Lower lobe of right lung (tissue), 2 donors: ENCODE measurements at places on chromosomes 3 and 15. TPM values are rescaled to one million over a fixed set of nuclear protein-coding genes. Genes with fewer than 3 reads are reported as not detected.

DNA sequence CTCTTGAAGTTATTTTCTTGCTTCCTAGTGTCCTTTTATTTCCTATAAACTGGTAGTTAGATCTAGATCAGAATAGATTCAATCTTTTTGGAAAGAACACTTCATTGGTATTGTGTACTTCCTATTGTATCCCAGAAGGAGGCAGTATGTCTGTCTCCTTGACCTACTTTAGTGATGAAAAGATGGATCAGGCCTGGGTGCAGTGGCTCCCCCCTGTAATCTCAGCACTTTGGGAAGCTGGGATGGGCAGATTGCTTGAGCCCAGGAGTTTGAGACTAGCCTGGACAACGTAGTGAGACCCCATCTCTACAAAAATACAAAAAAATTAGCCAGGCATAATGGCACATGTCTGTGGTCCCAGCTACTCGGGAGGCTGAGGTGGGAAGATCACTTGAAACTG, 12.0 kb downstream of the BSN start:
- no peak for DNase-seq

DNA sequence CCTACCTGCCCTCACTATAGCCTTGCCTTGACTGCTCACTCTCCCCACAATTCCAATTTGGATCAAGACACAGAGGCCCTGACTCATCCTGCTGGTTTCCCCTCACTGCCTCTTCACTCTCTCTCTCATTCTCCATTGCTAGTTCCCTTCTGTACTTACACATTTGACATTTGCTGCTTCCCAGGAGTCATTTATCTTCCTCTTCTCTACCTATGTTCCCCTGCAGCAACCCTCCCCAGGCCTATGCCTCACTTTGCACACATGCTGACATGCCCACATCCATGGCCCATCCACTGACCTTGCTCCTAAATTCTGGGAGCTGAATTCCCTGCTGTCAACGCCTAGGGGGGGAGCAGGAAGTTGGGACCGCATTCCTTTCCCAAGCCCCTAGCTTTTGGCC, 82.2 kb downstream of the SRGAP3 start:
- DNase-seq = no peak

GRCh38 chr3:38994251-38994650, 57.5 kb downstream of the SCN11A start:
- DNase-seq = no peak

- DNase-seq = peak; percentile 50
These were observed 23.4 kb downstream of the PXK start for GRCh38 chr3:58356054-58356453.

GRCh38 chr3:4564928-4565586, 71.9 kb downstream of the ITPR1 start:
- DNase-seq = no peak

DNA sequence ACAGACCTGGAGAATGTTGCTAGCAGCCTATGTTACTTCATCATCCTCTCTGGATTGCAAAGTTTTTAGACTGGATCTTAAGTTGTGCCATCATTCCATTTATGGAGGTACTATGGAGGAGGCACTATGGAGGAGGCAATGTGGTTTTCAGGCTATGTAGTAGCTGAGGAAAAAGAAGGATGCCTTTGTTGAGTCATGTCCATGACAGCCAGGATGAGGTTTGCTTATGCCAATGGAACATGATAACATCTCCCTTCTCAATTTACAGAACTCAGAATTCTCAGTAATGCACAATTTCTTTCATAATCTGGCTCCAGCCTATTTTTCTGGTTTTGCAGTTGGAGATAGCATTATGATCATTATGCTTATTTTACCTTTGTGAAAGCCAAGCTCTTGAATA, 65.9 kb upstream of the TMEM108 start:
- no peak for DNase-seq

- no peak for DNase-seq
These were observed 5.8 kb downstream of the EFCC1 start for GRCh38 chr3:129006864-129007263.

- DNase-seq = peak; percentile 39
These were observed 31.8 kb downstream of the TKT start for GRCh38 chr3:53224026-53224425.

- DNase-seq = no peak
These were observed 118.0 kb downstream of the IQCH start for GRCh38 chr15:67372543-67372942.

DNA sequence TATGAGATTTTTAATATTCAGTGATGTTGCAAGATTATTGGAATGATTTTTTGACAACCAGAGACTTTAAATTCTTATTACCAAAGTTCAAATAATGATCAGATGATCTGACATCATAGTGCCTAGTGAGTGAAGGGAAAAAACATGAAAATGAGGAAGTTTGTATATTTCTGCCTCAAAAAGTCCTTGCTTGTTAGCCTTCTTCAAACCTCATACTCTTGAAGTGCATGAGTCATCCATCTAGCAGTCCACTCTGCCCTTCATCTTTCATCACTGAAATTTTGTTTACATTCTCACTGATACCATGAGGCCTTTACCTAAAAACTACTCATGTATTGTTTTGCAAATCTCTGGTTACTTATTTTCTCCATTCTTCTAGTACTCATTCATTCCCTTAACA, 23.9 kb upstream of the OR5H6 start:
- DNase-seq = no peak

GRCh38 chr3:73299184-73299691, 237.8 kb downstream of the EBLN2 start:
- no peak for DNase-seq

DNA sequence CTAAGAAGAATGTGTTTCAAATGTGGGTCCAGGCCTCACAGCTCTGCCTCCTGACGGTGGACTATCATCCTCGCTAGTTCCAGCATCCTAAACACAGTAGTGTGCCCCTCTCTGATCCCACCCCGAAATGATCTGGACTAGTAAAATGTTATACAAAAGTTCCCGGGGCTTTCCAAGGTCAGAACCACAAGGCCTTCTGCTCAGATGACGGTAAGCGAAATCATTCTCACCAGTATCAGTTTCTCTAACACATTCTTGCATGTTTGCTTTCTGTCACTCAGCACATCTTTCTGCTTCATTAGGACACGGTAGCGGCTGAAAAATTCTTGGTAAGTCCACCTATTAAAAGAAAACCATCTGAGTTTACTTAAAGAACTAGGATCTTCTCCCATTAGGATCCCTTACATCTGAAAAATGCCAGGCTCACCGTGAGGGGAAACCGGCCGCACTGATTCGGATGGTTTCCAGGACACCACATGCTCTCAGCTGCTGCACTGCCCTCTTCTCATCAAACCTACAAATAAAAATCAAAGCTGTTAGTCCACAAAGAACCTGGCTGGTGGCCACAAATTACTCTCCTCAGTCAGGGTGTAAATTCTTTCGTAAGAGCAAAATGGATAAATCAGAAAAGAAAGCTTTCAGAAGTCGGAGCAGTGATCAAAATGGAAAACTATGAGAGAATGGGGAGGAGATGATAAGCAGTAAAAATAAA, 83.9 kb upstream of the MYO5C start:
- DNase-seq = no peak

DNA sequence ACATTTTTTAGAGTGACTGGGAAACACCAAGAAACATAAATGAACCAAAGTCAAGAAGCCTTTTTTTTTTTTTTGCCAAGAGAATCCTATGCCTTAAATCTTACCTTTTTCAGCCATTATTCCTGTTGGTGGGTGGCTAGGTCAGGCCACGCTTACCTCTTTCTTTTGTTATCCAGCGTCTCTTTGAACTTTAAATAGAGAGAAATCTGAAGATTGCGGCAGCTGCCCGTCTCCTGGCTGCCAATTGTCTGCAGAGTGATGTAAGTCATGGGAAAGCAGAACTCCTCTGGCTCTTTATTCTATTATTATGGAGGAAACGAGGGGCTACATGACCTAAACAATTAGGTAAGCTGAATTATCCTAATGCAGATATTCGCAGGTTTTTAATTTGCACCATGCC, at the start of gene STRIT1:
TSS of gene STRIT1 (minus strand) at position 168 of the 400 bp plus-strand sequence.
- no peak for DNase-seq

- DNase-seq = no peak
These were observed 232.8 kb upstream of the BHLHE40 start for GRCh38 chr3:4746241-4746958.

DNA sequence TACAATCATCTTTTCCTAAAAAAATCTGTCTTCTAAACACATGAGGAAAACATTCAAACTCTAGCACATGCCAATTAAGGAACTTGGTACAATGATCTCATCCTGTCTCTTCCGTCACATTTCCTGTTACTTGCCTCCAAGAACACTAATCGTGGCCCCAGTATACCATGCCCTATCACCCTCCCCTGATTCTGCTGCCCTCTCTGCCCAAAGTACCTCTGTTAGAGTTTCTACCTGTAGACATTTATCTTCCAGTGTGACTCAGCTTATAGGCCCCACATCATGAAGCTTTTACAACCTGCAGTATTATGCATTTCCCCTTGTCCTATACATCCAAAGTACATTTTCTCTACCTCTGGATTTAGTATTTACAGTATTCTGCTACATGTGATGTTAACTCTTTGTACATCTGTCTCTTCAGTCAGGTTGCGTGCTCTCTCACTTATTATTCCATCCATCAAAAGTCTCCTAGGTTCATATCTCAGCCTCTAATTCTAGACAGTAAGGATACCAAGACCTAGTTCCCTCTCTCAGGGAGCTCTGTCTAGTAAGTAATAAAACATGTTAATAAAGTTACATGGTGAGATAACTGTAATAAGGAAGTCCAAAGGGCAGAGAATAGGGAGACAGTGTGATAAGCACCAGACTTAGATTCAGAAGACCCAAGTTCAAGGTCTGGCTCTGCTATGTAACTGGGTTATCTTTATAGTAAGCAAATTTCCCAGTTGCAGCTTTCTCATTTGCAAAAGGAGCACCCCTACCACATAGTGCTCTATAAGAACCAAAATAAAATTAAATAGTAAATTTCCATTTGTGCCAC, 8.9 kb upstream of the SEMA6D start:
- DNase-seq = no peak

GRCh38 chr15:89098281-89098680, 10.0 kb downstream of the ABHD2 start:
- no peak for DNase-seq

DNA sequence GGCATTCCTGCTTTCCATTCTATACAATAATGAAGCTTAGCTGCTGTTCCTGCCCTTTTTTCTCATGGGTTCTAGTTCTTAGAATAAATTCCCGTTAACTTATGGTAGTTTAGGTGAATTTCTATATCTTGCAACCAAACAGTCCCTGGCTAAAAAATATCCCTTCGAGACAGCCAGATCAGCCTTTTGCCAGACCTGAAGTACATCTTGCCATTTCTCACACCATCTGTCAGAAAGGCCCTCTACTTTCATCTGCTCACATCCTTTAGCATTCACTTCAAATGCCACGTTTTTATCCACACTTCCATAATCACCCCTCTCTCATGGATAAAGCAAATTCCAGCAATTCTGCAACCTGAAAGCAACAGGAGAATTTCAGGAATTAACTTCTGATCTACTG, 145.4 kb downstream of the GAP43 start:
- no peak for DNase-seq

DNA sequence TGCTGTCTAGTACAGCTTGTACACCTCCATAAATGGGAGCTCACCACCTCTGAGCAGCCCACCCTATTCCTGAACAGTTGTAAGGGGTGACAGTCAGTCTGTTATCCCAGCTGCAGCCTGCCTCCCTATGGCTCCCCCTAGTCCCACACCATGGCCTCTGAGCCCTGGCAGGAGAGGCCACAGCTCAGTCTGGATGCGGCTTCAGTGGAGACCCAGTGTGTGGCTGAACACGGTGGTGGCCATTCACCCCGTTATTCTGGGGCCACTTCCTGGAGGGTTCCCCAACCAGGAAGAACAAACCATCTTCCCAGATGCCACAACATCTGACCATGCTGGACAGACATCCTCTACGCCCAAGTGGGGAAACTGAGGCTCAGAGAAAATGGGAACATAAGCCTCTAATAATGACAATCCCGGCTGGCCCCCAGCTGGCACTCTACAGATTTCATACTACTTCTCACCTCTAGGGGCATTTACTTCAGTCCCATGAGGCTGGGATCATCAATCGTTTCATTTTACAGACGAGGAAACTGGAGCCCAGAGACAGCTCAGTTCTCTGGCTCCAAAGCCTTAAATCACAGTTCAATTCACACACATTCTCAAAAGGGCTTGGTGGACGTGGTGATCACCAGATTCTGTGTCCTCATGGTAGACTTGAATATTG, 9.2 kb upstream of the GRIP2 start:
- no peak for DNase-seq

DNA sequence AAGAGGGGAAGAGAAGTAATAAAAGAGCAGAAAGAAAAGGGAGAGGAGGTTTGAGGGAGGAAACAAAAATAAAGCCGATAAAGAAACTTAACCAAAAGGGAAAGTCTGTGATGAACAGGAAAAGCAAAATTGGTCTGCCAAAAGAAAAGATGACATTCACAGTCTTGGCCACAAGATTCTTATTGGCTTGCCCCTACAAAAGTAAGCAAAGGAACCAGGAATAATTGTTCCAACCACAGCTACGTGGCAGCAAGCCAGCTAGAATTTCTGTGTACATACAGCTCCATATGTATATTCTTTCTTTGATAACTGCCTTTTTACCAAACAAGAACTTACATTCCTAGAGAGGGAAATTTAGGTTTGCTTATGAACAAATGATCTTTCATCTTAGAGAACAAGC, 79.6 kb downstream of the MLH1 start:
- no peak for DNase-seq

Gene FMN1
- total RNA-seq = 38.8 TPM

Gene GXYLT2
- 6.7 TPM for total RNA-seq

Gene NOX5
- total RNA-seq = not detected

Gene DPH3
- 29.0 TPM for total RNA-seq

Gene PPM1M
- total RNA-seq = 53.4 TPM

Gene SEC62
- total RNA-seq = 153 TPM
